ENCODE measurements at places on chromosomes 7 and 10.

DNA sequence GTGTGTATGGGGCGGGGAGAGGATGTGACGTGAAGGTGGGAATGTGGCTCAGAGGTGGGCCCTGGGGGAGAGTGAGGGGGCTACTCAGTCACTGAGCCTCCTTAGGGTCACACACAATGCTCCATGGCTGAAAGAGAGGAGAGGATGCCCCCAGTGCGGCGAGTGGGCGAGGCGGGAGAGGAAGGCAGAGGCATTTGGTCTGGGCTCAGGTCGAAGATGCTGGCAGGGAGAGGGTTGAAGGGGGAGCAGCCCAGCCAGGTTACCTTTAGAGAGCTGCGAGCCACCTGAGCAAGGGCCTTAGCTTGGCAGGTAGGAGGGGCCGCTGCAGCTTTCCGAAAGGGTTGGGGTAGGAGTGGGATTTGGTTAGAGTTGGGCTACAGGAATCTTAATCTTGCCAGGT is 4.7 kb upstream of the LOXL4 start:
- DNase-seq: no peak

GRCh38 chr7:142348100-142348499 is 90.2 kb upstream of the PRSS58 start:
- DNase-seq: no peak

GRCh38 chr10:84296091-84296981 is 32.1 kb upstream of the CCSER2 start:
- no peak for DNase-seq

GRCh38 chr7:156626220-156626895 is 14.2 kb upstream of the RNF32 start:
- no peak for DNase-seq

- DNase-seq: no peak
Observed at GRCh38 chr7:142796001-142796500, 25.3 kb downstream of the PRSS2 start.

DNA sequence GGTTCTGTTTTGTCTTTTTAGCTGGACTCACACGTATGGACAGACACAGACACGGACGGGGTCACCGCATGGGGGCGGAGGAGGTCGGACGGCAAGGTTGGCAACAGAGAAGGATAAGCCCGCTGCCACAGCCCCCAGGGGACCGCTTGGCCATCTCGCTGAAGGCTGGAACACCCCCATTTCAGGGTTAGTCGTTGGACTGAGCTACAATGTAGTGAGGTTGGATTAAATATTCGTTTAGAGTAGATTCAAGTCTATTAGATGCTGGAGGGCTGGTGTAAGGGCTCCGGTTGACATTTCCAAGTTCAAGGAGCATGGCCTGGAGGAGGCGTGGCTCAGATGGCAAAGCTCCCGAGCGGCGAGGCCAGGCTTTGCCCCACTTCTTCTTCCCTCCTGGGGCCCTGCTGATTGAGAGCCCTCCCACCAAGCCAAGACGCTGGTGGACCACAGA is 35.2 kb downstream of the PPIF start:
- DNase-seq: no peak

DNA sequence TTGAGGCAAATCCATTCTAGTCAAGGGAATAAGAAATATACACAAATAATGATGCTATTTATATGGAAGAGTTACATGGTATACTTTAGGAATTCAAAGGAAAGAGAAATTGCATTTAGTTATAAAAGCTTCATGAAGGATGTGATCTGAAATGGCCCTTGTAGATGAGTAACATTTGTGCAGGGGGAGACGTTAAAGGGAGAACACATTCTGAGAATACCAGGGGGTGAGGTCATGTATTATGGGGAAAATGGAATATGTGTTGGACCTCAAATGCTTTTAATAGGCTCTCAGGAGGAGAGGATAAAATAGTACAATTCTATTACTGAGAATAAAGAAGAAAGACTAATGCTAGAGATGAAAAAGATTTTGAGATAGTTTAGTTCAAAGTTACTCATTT is 122.5 kb upstream of the NOBOX start:
- no peak for DNase-seq

- no peak for DNase-seq
Observed at GRCh38 chr7:45187946-45188411, 30.4 kb downstream of the RAMP3 start.
